ENCODE measurements at places on chromosomes 5 and 9.

- DNase-seq: peak; percentile 20
Observed at GRCh38 chr5:173891308-173892116, 3.4 kb downstream of the CPEB4 start.

GRCh38 chr9:134517069-134517680, 124.4 kb upstream of the COL5A1 start:
- DNase-seq: no peak

DNA sequence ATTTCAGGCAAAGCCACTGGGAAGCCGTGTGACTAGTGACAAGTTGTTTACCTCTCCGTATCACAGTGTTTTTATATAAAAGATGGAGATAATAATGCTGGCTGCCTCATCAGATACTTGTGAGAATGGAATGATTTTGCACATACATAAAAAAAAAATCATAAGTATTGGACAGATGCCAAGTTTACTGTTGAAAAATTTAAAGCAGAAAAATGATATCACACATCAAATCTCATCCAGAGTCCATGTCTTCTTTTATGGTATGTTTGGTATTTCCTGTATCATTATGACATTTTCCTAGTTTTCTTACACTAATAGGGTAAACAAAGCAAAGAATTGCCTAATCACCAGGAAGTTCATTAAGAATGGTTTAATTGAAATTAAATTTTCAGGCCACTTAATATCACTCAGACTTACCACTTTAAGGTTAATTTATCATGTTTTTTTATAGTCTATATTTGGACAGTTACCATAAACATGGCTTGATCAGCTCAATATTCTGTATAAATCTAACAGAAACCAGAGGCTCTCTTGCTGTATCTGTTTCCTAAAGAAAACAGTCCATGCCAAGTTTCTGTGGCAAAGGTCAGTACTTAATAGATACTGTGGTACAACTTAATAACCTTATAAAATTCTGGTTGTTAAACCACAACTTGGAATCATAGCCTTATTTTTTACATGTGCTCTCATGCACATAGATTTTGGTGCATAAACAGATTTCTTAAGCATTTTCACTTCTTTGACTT, 656.5 kb upstream of the RIOK2 start:
- DNase-seq: no peak

- DNase-seq: peak; percentile 31
Observed at GRCh38 chr5:155027993-155028629, 14.6 kb downstream of the KIF4B start.

- no peak for DNase-seq
Observed at GRCh38 chr9:20746967-20747366, 62.9 kb downstream of the FOCAD start.

DNA sequence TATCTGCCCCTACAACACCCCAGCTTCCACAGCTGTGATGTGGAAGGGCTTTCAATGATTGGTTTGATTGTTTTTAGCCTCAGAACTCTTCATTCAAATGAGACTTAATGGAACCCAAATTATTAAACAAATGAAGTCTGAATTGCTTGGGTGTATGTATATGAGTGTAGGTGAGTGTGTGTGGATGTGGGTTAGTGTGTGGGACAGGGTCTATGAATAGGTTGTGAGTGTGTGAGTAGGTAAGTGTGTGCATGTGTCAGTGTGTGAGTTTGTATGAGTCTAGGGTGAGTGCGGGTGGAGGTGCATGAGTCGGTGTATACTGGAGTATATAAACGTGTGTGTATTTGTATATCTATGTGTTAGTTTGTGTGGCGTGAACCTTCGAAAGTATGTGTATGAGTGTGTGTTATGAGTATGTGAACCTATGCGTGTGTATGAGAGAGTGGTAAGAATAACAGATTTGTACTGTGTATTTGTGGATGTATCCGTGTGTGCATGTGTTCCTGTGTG, 26.9 kb downstream of the COL15A1 start:
- no peak for DNase-seq

GRCh38 chr5:135824541-135825041, 9.9 kb upstream of the SLC25A48 start:
- no peak for DNase-seq

DNA sequence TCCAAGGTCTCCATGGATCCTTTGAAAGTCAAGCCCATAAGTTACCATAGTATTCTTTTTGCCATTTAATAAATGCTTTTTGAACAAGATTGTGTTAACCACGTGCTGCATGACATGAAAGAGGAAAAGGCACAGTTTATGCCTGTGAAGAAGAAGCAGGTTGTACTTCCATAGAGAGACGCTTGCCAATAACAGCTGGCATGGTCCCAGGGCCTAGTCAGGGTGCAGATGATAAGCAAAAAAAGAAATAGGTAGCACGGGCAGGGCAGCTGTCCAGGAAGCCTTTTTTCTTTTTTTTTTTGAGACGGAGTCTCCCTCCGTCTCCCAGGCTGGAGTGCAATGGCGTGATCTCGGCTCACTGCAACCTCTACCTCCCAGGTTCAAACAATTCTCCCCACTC, 71.8 kb upstream of the CLINT1 start:
- no peak for DNase-seq

- peak; percentile 95 for DNase-seq
Observed at GRCh38 chr5:124745928-124746915, at the start of gene ZNF608. TSS of gene ZNF608 (minus strand) at chr5:124746639. CDS start at chr5:124744989, 1,650 bp downstream.

- DNase-seq: no peak
Observed at GRCh38 chr5:172093965-172094364, 87.5 kb upstream of the FBXW11 start.

DNA sequence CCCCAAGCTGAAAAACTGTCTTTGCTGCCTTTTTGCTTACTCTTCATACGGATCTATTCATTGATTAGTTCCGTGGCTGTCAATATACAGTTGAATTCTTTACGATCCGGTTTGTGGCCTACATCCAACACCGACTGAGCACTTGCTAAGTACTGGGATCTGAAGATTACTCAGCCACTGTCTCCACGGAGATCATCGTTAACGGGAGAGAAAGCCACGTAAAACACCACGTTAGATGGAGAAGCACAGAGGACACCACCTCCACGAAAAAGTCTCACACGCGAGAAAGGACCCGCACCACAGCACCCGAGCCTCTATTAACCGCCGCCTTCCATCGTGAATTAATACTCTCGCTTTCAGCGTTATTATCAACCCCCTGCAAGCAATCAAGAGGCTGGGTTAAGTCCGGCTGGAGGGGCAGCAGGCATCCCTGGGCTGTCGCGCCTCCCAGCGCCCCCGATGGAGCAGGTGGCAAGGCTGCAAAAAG, 650 bp downstream of the ELP1 start:
- DNase-seq: peak; percentile 83

- no peak for DNase-seq
Observed at GRCh38 chr5:168169791-168170190, 121.7 kb upstream of the WWC1 start.

GRCh38 chr9:34961574-34962490, 3.7 kb downstream of the PHF24 start:
- no peak for DNase-seq

GRCh38 chr5:13478831-13479465, 465.5 kb downstream of the DNAH5 start:
- DNase-seq: peak; percentile 81

DNA sequence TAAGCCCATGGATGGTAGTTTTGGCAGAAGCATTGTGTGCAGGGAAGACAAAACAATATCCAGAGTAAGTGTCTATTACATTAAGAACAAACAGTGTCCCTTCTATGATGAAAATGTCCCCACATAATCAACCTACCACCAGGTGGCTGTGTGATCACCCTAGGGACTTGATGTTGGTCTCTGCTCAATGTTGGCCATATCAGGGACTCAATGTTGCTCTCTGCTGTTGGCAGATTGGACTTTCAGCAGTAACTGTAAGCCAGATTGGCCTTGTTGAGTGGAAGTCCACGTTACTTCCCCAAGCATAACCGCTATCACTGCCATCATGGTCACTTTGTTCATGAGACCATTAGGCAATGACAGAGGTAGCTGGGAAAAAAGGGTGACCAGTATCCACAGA, 52.8 kb upstream of the PRSS3 start:
- peak; percentile 25 for DNase-seq

DNA sequence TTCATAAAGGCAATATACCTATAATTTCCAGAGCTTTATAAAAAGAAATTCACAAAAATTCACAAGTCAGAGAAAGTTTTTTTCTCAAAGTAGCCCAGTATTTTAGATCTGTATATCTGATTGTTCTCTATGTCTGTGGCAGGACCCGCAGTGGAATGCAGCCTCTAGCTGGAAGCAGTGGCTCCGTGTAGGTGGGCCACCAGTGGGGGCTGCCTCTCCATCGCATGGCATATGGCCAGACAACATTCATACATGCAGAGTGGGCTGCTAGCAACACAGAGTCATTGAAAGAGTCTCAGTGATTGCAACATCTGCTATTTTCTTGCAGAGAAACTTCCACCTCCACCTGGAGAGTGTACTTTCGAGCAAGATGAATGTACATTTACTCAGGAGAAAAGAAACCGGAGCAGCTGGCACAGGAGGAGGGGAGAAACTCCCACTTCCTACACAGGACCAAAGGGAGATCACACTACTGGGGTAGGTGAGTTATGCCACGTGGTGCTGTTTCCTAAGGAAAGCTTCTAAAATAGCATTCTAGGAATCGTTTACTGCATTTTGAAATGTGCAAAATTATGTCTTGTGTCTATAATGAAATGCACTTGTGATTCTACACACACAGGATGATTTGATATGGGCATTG, 88.5 kb upstream of the SMC5 start:
- DNase-seq: peak; percentile 71

DNA sequence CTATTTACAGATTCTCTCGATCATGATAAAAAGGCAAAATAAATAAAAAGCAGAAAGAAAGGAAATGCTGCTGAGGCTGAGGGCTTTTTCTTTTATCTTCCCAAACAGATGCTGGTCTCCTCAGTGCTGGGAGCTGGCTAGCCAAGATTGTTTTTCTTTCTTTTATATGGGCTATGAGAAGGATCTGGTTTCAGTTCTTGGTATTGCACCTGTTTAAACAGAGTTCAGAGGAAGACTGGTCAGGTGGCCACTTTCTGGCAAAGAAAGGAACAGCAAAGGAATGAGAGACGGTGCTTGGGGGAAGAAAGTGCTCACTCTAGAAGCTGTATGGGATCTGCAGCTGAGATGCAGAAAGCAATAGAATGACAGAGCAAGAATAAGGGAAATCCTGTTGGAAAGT, 88.9 kb downstream of the SLF1 start:
- DNase-seq: peak; percentile 89

GRCh38 chr9:20684875-20685696, 1.0 kb downstream of the FOCAD start:
- DNase-seq: peak; percentile 34

- no peak for DNase-seq
Observed at GRCh38 chr5:146785065-146785464, 93.5 kb downstream of the PPP2R2B start.
